ENCODE measurements at places on chromosomes 1 and 21.

DNA sequence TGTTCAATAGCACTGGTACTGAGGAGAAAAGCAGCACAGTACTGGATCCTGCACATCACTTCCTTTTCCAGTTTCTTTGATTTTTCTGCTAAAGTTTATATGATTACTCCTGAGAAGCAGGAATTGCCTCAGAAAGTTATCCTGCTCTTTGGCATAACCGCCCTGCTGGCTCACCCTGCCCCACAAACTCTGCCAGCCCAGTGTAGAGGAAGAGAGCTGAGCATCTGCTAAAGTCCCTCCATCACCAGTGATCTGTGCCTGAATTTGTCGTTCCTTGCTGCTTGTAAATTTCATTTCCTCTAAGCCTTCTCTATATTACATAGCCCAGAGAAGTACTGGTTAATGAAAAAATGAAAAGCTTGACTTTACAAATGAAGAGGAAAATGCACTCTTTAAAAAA lies 87.0 kb upstream of the C1orf21 start:
- DNase-seq = no peak

DNA sequence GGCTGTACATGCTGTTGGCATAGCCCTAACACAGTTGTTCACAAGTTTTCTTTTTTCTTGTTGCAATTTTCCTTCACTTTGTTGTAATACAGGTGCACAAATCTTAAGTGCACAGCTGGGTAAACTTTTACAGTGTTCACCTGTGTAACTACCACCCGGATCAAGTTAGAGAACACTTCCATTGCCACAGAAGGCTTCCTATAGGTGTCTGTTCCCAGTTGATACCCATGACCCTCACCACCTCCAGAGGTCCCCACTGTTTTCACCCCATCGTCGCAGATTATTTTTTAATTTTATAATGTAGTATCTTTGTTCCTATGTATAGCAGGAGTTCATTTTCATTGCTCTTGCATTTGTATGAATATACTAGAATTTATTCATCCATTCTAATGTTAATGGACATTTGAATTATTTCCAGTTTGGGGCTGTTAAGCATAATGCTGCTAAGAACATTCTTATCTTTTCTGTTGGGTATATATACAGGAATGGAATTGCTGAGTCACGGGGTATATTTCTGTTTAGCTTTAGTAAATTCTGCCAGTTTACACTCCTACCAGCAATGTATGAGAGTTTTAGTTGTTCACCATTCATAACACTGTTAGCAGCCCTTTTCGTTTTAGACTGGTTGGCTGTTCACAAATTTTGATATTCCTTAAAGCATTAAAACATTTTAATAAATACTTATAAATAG lies 16.4 kb downstream of the SPRTN start:
- no peak for DNase-seq

- DNase-seq = no peak
Observed at GRCh38 chr1:235270625-235271024, 57.4 kb downstream of the ARID4B start.

DNA sequence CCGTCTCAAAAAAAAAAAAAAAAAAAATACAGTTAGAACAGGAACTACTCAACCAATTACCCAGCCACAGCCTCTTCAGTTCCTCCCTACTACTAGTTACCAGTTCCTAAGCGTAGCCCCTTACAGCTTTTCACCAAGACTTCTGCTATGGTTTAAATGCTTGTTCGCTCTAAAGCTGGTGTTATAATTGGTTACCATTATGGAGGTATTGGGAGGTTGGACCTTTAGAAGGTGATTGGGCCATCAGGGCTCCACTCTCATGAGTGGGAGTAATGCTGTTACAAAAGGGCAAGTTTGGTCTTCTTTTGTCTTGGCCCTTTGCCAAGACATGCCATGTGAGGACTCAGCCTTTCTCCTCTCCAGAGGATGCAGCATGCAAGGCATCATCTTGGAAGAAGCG lies 3.0 kb upstream of the SMPDL3B start:
- no peak for DNase-seq

DNA sequence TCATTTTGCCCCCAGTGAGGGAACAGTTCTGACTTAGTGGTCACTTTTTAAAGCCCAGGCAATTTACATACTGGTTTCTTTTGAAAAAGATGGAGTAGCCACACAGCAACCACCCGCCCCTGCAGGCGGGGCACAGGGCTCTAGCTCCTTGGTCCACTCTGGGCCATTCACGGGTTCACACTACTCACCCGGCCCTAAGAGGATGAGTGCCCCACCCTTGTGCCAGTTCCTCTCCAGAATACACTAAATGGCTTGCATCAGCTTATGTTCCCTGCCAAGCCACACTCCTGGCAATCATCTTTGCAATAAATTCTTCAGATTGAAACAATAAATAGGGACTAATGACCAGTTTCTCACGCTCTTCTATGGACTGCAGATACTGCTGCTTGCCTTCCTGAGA lies 15.7 kb upstream of the ATP13A2 start:
- no peak for DNase-seq

DNA sequence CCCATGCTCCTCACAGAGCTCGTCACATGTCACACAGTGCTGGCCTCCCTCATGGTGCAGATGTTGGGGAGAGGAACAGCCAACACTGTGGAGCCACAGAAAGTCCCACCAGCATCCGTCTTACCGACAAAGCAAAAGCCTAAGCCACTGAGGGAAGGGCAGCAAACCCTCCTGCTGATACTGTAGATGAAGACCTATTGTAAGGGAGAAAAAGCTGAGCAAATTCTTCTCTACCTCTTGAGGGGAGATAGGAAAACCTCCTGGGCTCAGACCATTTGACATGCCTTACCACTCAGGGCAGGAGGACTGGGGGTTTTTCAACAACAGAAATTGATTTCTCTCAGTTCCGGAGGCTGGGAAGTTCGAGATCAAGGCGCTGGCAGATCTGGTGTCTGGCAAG lies 95.9 kb downstream of the WDR64 start:
- DNase-seq = no peak

- no peak for DNase-seq
Observed at GRCh38 chr1:156126630-156127534, 12.4 kb downstream of the LMNA start.

GRCh38 chr1:228342627-228343190 lies 63.9 kb downstream of the TRIM11 start:
- DNase-seq = no peak

DNA sequence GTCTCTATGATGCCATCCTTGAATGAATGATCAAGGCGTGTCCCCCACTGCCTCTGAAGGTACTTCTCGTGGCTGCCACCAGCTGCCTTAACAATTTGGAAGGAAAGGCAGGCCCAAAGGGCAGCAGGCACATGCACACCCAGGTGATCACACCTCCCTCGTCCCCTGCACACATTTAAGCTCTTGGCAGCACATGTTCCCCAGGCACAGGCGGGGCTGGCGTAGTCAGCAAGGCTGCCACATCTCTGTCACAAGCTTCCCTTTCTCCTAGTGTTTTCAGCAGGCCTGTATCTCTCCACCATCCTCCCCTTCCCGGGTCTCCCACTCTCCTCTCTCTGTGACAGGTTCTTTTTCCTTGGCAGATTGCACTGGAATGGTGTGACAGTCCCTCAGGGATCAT lies 111.9 kb downstream of the CACNA1E start:
- DNase-seq = no peak

- DNase-seq = no peak
Observed at GRCh38 chr1:44673675-44674112, 587 bp downstream of the TMEM53 start.

- DNase-seq = no peak
Observed at GRCh38 chr1:248288391-248288790, 10.6 kb upstream of the OR2T33 start.

GRCh38 chr1:177283380-177283779 lies 112.6 kb downstream of the BRINP2 start:
- no peak for DNase-seq

- no peak for DNase-seq
Observed at GRCh38 chr1:170734412-170735175, 70.7 kb downstream of the PRRX1 start.

DNA sequence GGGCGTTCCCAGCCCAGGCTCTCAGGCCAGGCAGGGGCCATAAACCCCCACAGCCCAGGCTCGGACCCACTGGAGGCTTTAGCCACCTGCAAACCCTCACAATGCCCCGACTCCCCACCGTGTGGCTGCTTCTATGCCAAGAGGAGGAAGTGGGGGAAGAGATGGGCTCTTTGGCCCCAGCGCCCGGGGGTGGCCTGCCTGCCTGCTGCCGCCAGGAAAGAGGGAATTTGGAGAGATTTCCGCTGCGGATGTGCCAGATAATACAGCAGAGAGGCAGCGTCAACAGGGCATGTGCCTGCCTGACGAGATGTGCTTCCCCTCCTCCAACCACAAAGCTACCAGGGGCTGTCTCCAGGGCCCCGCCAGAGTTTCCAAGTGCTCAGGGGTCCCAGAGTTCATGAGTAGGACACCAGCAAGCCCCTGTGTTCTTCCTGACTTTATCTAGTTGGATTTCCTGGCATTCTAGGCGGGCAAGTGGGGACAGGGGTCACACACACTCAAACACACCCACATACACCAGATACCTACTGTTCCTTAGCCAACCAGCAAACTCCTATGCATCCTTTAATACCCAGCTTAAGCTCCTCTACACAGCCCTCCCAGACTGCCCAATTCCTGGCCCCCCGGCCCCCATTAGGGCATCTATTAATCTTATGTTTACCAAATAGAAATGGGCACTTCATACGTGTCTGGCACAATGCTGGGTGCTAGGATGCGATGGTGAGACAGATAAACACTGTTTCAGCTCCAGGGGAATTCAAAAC lies 14.1 kb downstream of the EPHA2 start:
- peak; percentile 49 for DNase-seq

GRCh38 chr1:185520188-185520920 lies 203.3 kb upstream of the IVNS1ABP start:
- no peak for DNase-seq

DNA sequence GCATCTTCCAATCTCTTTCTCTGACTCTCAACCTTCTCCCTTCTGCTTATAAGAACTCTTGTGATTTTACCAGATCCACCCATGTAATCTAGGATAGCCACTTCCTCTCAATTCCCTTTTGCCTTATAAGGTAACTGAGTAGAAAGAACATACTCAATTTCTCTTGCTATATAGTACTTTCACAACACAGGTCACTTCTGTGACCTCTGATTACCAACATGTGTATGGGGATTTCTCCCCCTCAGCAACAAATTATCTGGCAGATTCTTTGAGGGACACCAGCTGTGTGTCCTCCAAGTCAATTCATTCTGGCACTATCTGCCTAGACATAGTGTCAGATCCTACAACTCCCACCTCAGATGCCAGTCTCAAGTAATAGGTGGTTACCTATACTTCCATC lies 62.5 kb downstream of the IL23R start:
- no peak for DNase-seq

GRCh38 chr1:201538612-201539551 lies at the start of gene NAV1:
TSS of gene NAV1 (plus strand) at chr1:201539127. CDS start at chr1:201622885, 83,758 bp downstream.
- peak; percentile 26 for DNase-seq

DNA sequence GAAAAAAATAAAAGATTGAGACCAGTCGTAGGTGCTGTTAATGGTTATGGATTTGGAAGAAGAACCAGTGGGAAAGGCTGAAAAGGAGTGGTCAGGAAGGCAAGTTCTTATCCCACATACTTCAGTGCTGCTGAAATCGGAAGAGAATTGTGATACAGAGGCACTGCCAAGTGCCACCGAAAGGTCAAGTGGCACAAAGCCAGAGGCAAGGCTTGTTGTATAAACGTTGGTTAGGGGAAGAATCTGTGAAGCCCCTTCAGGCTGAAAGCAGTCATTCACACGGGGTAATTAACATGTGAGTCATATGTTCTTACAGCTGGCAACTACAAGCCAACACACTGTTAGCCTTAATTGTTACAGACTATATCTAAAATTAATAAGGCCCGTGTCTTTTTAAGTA lies 48.8 kb downstream of the ZBTB40 start:
- DNase-seq = peak; percentile 71

DNA sequence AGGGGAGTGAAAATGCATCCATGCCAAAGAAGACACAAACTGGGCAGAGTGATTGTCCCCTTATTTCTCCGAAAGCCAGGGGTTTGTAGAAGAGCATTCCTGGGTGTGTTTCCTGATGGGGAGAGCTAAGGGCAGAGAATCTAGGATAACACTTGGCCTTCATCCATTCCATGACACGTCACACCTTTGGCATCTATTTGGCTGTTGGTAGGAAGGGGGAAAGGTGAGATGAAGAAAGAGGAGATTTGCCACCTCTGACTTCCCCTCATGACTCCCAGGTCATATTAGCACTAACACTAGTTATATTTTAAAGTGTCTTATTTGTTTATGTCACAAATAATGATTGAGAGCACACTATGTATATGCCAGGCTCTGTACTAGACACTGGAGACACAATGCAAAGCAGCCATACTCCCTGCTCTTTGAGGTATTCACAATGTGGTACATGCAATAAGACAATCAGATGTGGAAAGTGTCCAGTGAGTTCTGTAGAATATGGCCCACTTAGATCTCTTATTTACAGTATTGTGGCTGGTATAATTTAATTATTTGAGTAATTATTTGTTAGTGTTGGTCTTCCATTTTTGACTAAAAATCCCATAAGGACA lies 54.5 kb upstream of the GADD45A start:
- DNase-seq = no peak

GRCh38 chr1:30117685-30118084 lies 605.7 kb downstream of the MATN1 start:
- DNase-seq = no peak

DNA sequence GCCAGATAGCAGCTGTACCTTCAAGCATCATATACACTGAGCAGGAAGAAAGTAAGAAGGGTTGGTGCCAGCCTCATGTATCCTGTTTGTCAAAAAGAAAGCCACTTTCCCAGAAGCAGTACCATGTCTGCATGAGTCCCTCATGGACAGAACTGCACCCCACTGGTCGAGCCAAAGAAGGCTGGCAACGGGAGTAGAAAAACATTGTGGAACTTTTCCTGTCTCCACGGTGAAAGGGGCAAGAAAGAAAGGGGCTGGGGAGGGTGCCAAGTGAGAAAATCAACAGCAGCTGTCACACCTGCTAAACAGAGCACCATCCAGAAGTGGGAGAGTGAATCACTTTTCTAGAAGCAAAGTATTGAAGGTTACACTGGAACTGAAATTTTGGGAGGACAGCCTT lies 621.7 kb downstream of the LMO4 start:
- peak; percentile 27 for DNase-seq

DNA sequence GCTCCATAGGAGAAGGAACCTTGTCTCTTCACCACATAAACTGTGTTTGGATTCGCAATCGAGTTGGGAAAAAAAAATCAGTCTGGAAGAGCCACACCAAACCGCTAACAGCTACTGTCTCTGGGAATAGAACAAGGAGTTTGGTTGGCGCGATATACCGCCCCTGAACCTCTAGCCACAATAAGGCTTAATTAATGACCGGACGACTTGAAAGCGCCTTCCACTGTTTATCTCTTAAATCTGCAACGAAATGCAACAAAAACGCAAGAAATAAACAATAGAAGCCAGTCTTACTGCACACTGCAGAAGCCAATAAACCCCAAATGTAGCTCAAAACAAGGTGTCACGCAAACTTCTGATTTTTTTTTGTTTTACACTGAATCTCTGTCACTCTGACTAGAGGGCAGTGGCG lies 10.9 kb downstream of the BTBD19 start:
- no peak for DNase-seq

GRCh38 chr1:198925567-198925966 lies 286.7 kb downstream of the PTPRC start:
- DNase-seq = no peak
